H1 (cell line): ENCODE measurements at places on chromosomes 13 and 19.

DNA sequence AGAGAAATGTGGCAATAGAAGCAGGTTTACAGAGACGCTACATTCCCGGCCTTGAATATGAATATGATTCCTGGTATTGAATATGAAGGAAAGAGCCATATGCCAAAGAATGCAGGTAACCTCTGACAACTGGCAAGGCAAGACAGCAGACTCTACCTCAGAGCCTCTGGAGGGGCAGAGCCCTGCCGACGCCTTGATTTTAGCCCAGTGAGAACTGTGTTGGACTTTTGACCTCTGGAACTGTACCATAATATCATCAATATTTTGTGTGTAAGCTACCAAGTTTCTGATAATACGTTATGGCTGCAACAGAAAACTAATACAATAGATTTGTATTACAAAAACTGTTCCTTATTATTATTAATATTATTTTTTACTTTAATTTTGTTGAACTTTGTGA is 219.7 kb downstream of the FGF14 start:
- no peak for DNase-seq

- DNase-seq: no peak
These were observed 86.2 kb downstream of the CAB39L start for GRCh38 chr13:49357694-49358093.

DNA sequence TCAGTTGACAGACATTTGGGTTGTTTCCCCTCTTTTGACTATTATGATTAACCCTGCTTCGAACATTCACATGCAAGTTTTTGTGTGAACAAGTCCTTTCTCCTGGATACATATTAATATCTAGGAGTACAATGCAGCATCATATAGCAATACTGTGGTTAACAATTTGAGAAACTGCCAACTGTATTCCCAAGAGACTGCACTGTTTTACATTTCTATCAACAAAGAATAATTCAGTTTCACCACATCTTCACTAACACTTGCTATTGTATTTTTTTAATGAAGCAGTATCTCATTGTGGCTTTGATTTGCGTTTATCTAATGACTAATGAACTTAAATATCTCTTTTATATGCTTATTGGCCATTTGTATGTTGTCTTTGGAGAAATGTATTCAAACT is 184.6 kb upstream of the NBEA start:
- no peak for DNase-seq

- DNase-seq: no peak
These were observed 8.3 kb downstream of the CBLC start for GRCh38 chr19:44785993-44786392.

DNA sequence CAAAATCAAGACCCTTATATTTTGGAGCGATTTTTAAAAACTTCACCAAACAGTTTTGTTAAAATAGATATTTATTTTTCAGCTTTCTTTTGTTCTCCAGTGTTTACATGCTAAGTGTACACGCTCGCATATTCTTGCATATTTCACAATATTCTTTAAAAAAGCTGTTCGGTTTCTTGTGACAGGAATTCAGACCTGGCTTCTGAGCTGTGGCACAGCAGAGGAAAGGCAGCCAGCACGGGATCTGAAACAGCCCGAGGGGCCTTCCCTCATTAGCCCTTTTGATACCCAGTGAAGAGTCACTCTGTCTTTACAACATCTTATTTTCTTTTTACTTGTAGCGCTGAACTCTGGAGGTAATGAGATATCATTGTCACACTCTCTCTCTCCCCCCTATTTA is 234.0 kb downstream of the B3GLCT start:
- DNase-seq: no peak
